Smooth muscle cell of trachea (primary cell): ENCODE measurements at places on chromosomes 2 and 18. TPM values are rescaled to one million over a fixed set of nuclear protein-coding genes. Genes with fewer than 3 reads are reported as not detected.

Gene IL1R2
- 0.83 TPM in 1 of 2 replicates, not detected in the other for total RNA-seq

Gene DSC3
- total RNA-seq: 0.15 and 0.33 TPM in 2 replicates

Gene ZAP70
- not detected in 2 replicates for total RNA-seq

Gene TM4SF20
- 0.33 TPM in 1 of 2 replicates, not detected in the other for total RNA-seq

Gene COL3A1
- 2,358 and 3,379 TPM in 2 replicates for total RNA-seq

Gene ANKRD30B
- total RNA-seq: 0.15 and 0.50 TPM in 2 replicates

Gene ARHGAP25
- 0.66 and 1.7 TPM in 2 replicates for total RNA-seq

Gene WDR12
- total RNA-seq: 22.3 and 29.1 TPM in 2 replicates

Gene CYP27A1
- total RNA-seq: 19.1 and 53.1 TPM in 2 replicates

Gene SLC39A6
- 70.1 and 92.0 TPM in 2 replicates for total RNA-seq

Gene ID2
- 103 and 144 TPM in 2 replicates for total RNA-seq

Gene RAB6C
- total RNA-seq: not detected in 2 replicates

Gene CSRNP3
- total RNA-seq: 2.8 and 3.0 TPM in 2 replicates

Gene G6PC2
- not detected in 2 replicates for total RNA-seq

Gene GNAL
- total RNA-seq: 0.15 and 0.99 TPM in 2 replicates

Gene GPR45
- not detected in 2 replicates for total RNA-seq

Gene IL36G
- total RNA-seq: not detected in 2 replicates

Gene SIX3
- not detected in 2 replicates for total RNA-seq

Gene IL1F10
- not detected in 2 replicates for total RNA-seq

Gene ALLC
- total RNA-seq: not detected in 2 replicates
